GM23248 (cell line): ENCODE measurements at places on chromosomes 6 and 20. TPM values are rescaled to one million over a fixed set of nuclear protein-coding genes. Genes with fewer than 3 reads are reported as not detected.

ATXN1 gene
- 20.1 and 42.2 TPM in 2 replicates for total RNA-seq

GRCh38 chr6:19479551-19479950 lies 357.6 kb upstream of the ID4 start:
- peak; percentile 31 for DNase-seq

DNA sequence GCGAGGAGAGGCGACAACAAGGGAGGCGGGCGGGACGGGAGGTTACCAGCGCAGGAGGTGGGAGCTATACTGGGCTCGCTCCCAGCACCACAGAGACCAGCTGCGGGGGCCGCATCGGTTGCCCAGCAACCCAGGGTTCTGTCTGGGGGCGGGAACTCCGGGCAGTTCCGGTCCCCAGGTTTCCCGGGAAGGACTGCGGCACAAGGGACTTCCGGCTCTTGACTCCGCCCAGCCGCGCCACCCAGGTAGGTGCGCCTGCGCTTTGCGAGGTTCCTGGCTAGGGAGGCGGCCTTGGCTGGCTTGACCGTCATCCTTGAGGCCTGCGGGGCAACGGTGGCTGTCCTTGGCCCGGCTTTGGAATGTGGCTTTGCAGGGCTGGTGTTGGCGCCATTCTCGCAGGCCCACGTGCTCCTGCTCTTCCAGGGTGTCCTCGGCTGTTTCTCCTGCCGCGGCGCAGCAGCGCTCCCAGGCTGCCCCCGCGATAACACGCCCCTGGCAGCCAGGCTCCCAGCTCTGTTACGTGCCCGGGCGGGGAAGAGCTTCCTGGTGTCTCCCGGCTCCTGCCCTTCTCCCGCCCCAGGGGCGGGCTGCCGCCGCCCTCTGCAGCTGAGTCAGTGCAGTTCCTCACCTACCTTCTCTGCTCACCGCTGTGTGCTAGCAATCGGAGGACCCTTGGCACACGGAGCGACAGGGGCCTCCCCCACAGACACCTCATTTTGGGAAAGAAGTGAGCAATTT lies at the start of gene RSPH3:
Gene RSPH3, minus strand, starts transcription at position 537 of the 738 bp plus-strand sequence. CDS start 652 bp downstream, outside the sequence.
- DNase-seq: peak; percentile 97

DNA sequence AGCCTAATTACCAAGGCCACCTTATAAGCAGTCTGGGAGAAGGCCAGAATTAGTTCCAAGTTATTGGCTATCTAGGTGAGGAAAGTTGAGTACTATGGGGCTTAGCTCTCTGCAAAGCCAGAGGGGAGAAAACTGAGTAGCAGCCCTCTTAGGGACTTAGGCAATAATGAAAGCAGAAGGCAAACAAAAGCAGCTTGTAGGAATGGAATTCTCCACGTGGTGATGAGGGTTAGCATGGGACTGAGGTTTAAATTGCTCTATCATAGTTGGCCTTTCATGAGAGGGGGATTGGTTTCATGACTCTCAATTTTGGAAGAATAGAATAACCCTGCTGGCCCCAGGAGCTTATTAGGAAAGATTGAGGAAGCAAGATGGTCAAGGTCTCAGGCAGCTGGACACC lies 7.0 kb upstream of the UBE2J1 start:
- DNase-seq: no peak

GRCh38 chr6:130371921-130372420 lies 6.2 kb downstream of the TMEM200A start:
- no peak for DNase-seq

GRCh38 chr6:140052736-140053729 lies 678.6 kb upstream of the CITED2 start:
- peak; percentile 65 for DNase-seq
